ENCODE measurements at places on chromosomes 5 and 9.

DNA sequence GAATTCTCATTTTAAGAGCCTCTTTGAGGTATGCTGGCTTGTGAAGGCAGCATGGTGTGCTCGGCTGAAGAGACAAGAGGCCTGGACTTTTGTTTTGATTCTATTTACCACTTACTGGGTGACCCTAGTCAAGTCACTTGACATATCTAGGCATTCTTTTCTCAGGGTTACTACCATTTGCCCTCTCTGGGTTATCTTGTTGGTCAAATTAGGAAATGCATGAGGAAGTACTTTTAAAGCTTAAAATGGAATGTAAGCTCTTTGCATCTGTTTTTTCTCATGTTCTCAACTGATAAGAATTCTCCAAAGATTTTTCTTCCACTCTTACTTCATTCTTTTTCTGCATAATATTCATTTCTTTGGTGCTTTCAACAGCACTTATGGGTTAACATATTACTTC lies 173.1 kb downstream of the PLK2 start:
- DNase-seq: no peak

DNA sequence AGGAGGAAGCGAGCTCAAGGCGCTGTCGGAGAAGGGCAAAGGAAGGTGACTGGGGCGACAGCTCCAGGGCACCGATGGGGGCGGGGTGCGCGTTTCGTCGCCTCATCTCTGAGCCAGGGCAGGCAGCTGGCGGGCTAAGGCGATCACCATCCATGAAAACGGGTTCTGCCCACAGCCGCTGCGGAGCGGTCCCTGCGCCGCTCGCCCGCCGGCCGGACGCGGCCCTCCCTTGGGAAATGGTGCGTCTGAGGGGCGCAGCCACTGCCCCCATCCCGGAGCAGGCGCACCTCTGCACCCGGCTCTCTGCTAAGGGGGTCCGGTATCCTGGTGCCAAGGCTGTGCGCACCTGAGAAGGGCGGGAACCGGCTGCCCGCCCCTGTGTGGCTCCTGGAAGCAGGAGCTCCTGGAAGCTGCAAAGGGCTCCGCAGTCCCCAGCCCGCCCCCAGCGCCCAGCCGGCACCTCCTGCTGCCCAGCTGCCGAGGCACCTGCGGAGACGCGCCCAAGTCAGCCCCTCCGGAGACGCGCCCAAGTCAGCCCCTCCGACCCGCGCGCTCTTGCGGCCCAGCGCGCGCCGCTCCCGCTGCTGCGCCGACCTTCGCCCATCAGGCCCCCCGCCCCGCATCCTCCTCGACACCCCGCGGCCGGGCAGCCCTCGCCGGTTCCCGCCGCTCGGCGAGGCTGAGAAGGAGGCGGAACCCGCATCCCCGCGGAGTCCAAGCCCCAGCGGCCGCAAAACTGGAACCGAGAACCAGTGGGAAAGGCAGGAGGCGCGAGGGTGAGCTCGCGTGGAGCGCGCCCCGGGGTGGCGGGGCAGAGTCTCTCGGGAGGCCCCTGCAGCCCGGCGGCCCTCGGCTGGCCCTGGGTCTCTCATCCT lies 757 bp downstream of the ANKRD34B start:
- DNase-seq: peak; percentile 41

GRCh38 chr5:45279109-45279508 lies 417.1 kb downstream of the HCN1 start:
- no peak for DNase-seq

DNA sequence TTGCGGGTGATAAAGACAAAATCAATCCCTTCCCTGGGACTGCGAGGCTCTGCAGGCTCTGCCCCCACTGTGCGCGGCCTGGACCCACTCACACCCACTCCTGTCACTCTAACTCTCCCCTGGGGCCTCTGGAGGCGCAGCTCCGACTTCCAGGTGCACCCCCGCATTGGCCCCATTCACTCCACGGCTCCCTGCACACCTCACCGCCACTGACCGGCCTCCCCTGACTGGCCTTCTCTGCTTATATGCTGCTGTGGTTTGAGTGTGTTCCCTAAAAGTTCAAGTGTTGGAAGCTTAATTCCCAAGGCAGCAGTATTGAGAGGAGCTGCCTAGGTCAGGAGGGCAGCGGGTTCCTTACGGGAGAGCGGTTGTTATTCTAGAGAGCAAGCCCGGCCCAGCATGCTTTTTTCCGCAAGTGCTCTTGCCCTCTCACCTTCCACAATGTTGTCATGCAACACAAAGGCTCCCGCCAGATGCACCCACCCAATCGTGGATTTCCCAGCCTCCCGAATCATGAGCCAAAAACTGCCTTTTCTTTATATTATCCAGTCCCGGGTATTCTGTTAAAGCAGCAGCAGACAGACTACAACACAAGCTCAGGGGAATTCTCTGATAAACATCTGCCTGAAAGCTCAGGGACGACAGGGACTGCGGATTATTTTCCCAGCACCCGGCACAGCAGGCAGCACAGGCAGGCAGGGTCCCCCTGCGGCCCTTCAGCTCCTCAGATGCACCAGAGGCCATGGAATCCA lies 73.5 kb upstream of the LRRTM2 start:
- no peak for DNase-seq

DNA sequence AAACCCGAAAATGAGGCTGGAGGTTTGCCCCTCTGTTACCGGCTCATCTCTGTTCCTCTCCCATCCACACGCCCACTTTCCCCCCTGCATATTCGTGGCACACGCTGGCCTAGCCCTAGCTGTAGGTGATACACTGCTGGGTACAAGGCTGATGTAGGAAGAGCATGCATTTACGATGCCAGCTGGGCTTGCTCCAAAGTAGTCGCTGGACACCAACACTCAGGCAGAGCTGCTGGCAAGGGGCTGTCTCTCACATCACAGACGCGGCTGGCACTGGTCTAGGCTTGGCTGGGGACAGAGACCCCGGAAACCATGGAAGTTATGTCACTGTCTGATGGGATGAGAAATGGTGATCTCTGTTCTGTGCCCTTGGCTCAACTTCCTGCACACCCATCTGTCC lies 9.8 kb upstream of the PHYKPL start:
- DNase-seq: no peak

DNA sequence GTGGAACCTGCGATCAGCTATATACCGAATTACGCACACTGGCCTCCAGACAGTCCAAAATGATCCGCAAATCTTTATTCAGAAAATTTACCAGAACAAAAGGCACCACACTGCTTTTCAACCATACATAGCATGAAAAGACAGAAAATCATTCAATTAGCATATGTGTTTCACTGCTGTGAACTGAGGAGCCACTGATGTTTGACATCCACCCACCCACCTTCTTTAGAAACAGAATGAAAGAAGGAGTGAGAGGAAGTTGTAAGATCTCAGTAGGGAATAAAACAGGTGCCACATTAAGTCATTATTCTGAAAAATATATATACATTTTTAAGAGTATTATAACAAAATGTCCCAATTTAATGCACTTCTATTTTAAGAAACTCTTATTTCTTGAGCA lies 156.8 kb downstream of the NFIB start:
- DNase-seq: no peak

GRCh38 chr9:92704528-92704927 lies 34.6 kb upstream of the IPPK start:
- DNase-seq: no peak

DNA sequence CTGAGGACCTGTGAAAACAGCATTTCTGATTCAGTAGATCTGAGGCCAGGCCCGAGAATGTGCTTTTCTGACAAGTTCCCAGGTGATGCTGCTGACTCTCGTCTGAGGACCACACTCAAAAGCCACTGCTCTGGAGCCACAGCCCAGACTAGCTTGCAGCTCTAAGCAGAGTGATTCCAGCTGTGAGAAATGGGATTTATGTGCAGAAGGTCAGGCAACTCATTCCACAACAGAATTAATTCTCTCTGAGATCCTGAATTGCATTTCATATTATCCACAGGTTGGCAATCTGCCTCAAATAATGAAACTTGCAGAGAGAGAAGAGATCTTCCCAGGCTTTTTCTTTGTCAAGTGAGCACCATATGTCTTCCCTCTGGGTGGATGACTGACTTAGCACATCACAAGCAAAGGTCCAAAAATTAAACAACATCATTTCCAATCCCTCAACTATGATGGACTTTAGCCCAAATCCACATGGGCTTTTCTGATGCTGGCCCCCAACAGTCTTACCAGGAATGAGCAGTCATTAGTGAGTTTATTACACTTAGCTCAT lies 140.2 kb downstream of the ALDH1A1 start:
- no peak for DNase-seq

- no peak for DNase-seq
Measured at GRCh38 chr9:116817762-116818161, 130.7 kb downstream of the TRIM32 start.

- DNase-seq: no peak
Measured at GRCh38 chr5:1747803-1748085, 51.9 kb downstream of the MRPL36 start.

DNA sequence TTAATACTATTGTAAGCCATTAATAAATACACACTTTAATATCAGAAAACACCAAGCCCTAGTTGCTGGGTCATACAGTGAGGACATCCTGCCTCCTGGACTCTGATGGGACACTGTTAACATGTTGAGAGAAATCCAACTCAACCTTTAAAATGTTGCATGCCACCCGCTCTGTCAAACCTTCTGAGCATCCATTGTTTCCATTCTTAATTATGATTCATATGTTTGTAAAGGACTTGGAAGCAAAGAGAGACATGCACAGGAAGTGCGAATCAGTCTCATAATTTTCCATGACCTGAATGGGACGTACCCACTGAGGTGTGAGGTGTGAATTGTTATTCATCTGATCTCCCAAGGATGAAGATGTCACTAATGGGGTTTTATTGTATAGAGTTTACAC lies 186.4 kb downstream of the CAAP1 start:
- no peak for DNase-seq

GRCh38 chr5:158541536-158542297 lies 558.0 kb downstream of the EBF1 start:
- no peak for DNase-seq

GRCh38 chr5:179769271-179769670 lies 24.5 kb upstream of the LTC4S start:
- no peak for DNase-seq

GRCh38 chr9:134538856-134539566 lies 102.6 kb upstream of the COL5A1 start:
- no peak for DNase-seq

All from activated naive CD8-positive, alpha-beta T cell treated with anti-CD3 and anti-CD28 coated beads, Interleukin-2, amount 10 ng/mL, durations not matched to agents 7 days and 5 days (primary cell).